Dorsolateral prefrontal cortex (tissue), 122 donors: ENCODE measurements at places on chromosomes 16 and 17.

GRCh38 chr17:12627177-12627629 lies 38.5 kb upstream of the MYOCD start:
- no peak for DNase-seq

DNA sequence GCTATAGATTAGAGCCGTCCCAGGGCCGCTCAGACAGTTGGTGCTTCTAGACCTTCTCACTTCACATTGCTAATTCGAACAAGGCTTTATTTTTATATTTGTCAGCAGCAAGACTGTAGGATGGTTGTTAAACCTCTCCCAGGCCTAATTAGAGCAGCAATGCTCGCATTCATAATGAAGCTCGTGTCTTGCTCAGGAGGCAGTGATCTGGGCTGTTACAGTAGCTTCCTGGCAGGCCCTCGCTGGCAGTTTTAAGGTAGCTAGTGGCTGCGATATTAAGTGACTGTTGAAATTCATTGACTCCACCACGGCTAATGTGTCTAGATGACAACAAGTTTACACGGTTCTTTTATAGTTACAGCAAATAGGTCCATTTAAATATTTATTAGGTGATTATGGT lies 23.2 kb upstream of the ANKFN1 start:
- DNase-seq, result no peak

- peak; percentile 36 for DNase-seq
These were observed 261.6 kb upstream of the TNRC6C start for GRCh38 chr17:77696721-77697460.

DNA sequence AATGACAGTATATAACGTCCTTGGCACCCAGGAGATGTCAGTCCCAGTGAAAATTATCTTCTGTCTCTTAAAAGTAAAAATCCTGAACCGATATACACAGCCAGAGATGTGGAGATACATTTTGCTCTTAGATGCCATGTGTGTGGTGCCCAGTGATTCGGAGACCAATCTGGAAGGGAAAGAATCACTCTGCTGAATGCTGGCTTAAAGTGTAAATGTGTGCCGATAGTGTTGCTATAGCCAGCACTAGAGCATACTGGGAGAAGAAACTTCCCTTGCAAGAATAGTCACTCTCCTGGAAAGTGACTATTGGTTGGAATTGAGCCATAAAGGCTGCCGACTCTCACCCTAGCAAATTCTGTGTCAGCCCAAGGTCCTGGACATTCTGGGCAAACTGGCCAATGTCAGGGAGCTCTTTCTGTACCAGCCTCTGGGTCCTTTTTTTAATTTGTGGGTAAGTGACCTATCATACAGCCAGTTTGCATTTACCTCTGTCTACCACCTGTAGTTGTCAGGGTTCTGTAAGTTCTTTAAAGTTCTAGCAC lies 44.2 kb upstream of the HNF1B start:
- no peak for DNase-seq

GRCh38 chr16:728890-729744 lies 2.2 kb downstream of the HAGHL start:
- no peak for DNase-seq

- DNase-seq, result no peak
These were observed 102.4 kb upstream of the CRHR1 start for GRCh38 chr17:45681706-45682105.

GRCh38 chr17:54235571-54235970 lies 412.8 kb downstream of the KIF2B start:
- DNase-seq, result no peak

- DNase-seq, result no peak
These were observed 21.1 kb upstream of the TMC5 start for GRCh38 chr16:19396555-19397011.

DNA sequence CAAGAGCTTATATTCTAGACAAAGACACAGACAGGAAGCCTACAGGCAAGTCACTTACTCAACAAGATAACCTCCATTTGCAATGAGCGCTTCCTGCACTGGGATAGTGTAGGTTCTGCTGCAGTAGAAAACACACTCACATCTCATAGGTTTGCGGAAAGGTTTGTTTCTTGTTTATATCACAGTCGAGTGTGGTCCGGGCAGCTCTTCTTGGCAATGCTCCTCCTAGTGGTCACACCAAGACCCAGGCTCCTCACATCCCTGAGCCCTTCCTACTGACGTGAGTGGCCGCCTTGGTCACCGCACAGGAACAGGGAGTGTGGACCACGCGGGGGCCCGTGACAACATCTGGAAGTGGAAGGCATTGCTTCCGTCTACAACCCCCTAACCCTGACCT lies 48.0 kb upstream of the RBFOX3 start:
- no peak for DNase-seq

- DNase-seq, result no peak
These were observed 111.1 kb downstream of the SMG6 start for GRCh38 chr17:2192367-2193057.

GRCh38 chr16:4780235-4780634 lies 7.9 kb downstream of the SEPTIN12 start:
- DNase-seq, result no peak

DNA sequence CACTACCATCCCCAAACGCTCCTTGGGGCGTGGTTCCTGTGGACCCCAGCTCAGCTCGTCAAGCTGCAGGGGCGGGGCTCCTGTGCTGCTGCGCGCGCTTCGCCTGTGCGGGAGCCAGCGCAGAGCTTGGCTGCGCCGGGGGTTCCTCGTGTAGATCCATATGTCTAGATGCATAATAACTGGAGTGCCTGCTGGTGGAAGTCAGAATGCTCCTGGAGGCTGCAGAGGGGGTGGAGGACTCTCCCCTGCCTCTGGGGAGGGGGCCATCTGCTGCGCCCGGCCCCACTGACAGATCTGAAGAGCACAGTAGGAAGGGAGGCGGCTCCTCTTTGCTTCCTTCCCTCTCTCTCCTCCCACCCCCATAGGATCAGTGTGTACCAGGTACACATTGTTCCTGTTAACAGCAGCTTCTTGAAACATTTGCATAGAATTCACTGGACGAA lies 4.6 kb downstream of the RASD1 start:
- peak; percentile 25 for DNase-seq

- no peak for DNase-seq
These were observed 310.0 kb downstream of the SEC14L1 start for GRCh38 chr17:77450742-77451244.

- peak; percentile 4 for DNase-seq
These were observed 61.6 kb downstream of the TNFRSF13B start for GRCh38 chr17:16910341-16910740.

GRCh38 chr17:77217123-77217522 lies 76.4 kb downstream of the SEC14L1 start:
- no peak for DNase-seq

DNA sequence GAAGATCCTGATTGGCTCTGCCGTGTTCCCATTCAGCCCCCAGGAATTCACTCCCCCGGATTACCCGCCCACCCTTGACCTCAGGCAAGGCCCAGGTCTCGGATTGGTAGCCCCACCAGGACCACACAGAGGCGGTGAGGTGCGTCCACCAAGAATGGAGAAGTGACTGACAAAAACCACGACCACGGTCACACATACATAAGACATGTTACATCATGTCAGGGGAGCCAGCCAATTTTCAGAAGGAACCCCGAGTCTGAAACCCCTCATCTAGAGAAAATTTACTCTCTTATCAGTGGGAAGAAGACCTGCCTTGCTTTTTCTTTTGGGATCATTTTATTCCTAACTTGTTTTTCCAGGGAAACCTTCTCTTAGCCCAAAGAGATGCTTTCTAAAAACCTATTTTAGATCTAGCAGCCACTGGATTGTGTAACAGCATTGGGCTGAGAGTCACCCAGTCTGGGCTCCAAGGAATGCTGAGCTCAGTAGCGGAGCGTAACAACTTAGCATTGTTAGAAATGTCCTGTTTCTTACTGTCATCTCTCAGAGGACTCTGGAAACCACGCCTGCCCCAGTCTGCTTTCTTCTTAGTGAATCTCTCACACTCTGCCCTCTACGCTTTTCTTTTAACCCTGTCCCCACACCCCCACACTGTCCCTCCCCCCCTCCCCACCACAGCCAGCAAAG lies 164.1 kb downstream of the CMIP start:
- peak; percentile 57 for DNase-seq

GRCh38 chr16:31271621-31272190 lies 11.9 kb downstream of the ITGAM start:
- DNase-seq, result no peak

- DNase-seq, result no peak
These were observed 27.5 kb upstream of the CDH15 start for GRCh38 chr16:89143911-89144675.

DNA sequence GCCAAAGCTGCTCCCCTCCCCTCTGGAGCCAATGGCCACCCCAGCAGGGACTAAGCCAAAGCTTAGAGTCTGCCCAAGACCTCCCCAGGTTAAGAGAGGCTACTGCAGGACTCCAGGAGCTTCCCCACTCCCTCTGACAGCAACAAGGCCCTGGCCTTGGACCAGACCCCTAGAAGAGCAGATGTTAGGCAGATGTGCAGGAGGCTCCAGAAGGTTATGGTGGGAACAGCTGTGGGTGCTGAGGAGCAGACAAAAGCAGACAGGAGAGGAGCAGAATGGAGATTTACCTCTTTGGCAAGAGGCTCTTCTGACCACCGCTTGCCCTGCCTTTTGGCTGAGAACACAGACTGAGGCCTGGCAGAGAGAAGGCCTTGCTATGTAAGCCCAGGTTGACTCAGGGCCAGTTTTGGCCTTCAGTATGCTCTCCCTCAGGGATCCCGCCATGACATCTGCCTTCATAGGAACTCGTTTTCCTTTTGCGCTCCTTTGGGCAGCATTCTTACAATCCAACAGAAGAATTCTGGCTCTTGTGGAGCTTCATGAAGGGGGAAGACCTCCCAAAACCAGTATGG lies 113.0 kb downstream of the RBFOX3 start:
- no peak for DNase-seq

DNA sequence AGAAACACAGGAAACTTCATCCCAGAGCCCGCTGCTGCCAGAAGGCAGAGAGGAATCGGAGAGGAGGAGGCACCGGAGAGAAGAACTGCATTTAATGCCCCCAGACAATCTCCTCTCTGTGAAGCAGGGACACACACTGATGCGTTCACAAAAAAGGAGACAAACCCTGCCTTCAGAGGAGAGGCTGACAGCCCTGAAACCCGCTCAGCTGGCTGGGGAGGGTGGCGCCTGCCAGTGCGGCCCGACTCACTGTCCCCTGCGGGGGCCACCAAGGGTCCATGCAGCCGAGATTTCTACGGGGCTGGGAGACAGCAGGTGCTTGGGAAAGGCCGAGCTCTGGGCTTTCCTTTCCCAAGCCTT lies 21.9 kb upstream of the CACNG1 start:
- no peak for DNase-seq

DNA sequence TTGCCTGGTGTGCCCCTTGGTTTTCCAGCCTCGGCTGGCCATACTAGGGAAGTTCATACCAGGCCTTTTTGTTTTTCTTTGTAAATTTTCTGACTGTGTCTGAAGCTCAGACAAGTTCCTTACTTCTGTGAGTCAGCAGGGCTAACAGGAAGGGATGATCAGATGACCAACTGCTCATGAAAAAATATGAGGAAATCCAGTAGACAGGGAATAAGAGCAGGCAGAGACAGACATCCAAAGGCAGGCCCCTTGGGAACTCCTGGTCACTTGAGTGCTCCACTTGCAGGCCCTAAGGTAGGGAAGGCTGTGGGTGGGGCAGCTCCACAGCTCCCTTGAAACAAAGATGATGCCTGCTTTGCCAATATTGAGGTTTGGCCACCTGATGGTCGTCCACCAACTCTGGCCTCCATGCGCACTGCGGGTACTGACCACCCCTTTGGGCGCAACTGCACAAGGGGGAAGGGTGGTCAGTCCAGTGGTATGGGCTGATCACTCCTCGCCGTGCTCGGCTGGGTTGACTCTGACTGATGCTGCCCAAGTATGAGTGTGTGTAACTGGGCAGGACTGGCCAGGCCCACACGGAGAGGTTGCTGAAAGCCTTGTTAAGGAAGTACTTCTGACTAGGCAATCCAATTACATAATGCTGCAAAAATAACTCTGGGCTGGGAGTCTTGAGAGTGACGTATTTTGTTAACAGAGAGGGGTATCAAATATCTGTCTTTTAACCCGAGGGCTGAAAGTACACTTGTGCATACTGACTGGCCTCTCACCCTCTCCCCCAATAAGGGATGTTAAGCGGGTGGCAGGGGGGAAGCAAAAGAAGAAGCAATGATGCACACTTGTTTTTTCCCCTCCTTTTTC lies 20.8 kb upstream of the ZFHX3 start:
- no peak for DNase-seq

DNA sequence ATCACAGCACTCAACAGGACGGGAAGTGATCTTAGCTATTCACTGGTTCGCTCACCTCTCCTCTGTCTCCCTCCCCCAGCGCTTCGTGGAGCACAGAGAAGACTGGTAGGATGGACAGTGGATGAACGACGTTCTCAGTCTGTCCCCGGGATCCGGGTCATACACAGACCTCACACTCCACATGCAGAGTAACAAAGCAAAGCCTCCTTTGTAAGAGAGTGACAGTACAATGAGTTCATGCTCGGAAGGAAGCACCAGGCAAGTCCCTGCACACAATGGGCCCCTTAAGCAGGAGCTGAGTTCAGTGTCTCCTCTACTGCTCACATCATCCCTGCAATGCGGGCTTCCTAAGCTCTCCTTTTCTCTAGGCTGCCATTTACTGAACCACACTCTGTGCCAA lies 356.9 kb downstream of the C16orf95 start:
- no peak for DNase-seq

DNA sequence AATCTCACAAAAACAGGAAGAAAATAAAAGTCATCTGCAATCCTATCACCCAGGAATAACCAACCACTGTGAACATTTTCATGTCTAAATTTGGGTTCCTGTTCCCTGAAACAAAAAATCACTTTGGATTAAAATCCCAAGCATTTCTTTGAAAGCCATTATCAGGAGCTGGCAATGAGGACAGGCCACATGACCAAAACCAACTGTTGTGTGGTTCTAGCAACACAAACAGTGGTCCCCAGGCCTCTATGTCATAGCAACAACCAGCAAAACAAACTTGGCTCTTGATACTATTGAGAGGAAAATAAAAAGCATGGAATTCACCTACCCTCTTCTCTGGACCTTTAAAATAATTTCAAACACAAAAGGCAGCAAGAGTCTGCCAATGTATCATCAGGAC lies 252.5 kb downstream of the SLC39A11 start:
- DNase-seq, result no peak

- no peak for DNase-seq
These were observed 15.2 kb downstream of the BCAR1 start for GRCh38 chr16:75236232-75236631.

GRCh38 chr17:61556224-61557188 lies 34.5 kb downstream of the NACA2 start:
- no peak for DNase-seq
